ENCODE measurements at places on chromosomes 16 and 17. TPM values are rescaled to one million over a fixed set of nuclear protein-coding genes. Genes with fewer than 3 reads are reported as not detected.

- no peak overlapping the region for H3K4me3 ChIP-seq
- H3K4me1 ChIP-seq = no peaks in the 10 kb centered on the region
- H3K27ac ChIP-seq = no peak overlapping the region
- DNase-seq = no peak
- H3K27me3 ChIP-seq = no peaks in the 10 kb centered on the region
Measured at GRCh38 chr17:50963139-50963538, 97.0 kb upstream of the TOB1 start.

GRCh38 chr16:73846356-73846755 lies 450.3 kb upstream of the PSMD7 start:
- no peak for DNase-seq
- no peak overlapping the region for H3K27ac ChIP-seq
- H3K4me3 ChIP-seq = no peak overlapping the region

Gene RGS11
- total RNA-seq = 4.4 TPM

Gene KCNJ18
- not detected for total RNA-seq

Gene CD300A
- 113 TPM for total RNA-seq

Gene EPX
- total RNA-seq = 3.1 TPM

Gene CRHR1
- total RNA-seq = not detected

Gene CCL11
- not detected for total RNA-seq

Gene SPATA22
- not detected for total RNA-seq

- H3K4me3 ChIP-seq = no peak overlapping the region
- H3K27ac ChIP-seq = no peak overlapping the region
- no peak for DNase-seq
- no peaks in the 10 kb centered on the region for H3K27me3 ChIP-seq
- H3K36me3 ChIP-seq = no peaks in the 10 kb centered on the region
Measured at GRCh38 chr17:11035681-11036080, 197.8 kb upstream of the PIRT start.

Gene RHBDL3
- total RNA-seq = not detected

Gene SERPINF2
- 4.8 TPM for total RNA-seq

DNA sequence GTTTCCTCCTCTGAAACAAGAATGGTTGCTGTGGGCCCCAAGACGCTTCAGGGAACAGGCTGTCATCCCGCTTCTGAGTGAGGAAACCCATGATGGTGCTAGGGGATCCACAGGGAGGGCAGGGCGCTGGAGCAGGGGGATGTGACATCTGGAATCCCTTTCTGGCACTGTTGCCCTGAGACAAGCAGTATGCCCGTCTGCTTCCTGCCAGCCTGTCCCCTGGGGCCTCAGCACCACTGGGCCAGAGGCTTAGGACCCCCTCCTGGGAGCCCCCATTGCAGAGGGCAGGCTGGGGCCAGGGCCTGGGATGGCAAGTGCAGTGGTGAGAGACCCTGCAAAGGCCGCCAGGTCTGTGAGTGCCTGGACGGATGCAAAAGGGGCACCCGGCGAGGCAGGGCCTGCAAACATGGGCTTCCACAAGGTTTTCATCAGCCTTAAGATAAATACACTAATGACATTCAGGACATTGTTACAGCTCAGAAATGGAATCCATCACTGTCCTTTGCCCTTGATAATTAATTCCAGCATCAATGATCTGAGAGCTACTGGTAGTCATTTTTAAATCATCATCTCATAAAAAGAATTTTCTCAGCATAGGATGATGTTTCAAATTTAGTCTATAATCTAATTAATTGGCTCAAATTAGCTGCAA lies 51.6 kb downstream of the PRMT7 start:
- H3K4me3 ChIP-seq = no peak overlapping the region
- DNase-seq = no peak
- H3K4me1 ChIP-seq = peaks cover 18% of the 10 kb centered on the region
- H3K27me3 ChIP-seq = no peaks in the 10 kb centered on the region
- H3K36me3 ChIP-seq = no peaks in the 10 kb centered on the region
- H3K27ac ChIP-seq = no peak overlapping the region

Gene CNGB1
- not detected for total RNA-seq

- peaks cover 7% of the 10 kb centered on the region for H3K4me1 ChIP-seq
- DNase-seq = no peak
- no peak overlapping the region for H3K27ac ChIP-seq
- peaks cover 4% of the 10 kb centered on the region for H3K36me3 ChIP-seq
Measured at GRCh38 chr16:29316761-29317183, 89.7 kb downstream of the NPIPB11 start.

GRCh38 chr16:27270349-27270748 lies 1.8 kb upstream of the NSMCE1 start:
- no peak for DNase-seq
- no peak overlapping the region for H3K27ac ChIP-seq
- H3K36me3 ChIP-seq = no peaks in the 10 kb centered on the region
- no peak overlapping the region for H3K4me3 ChIP-seq
- H3K4me1 ChIP-seq = peaks cover 84% of the 10 kb centered on the region

Gene NLK
- 49.4 TPM for total RNA-seq

GRCh38 chr17:80528536-80528935 lies 16.1 kb upstream of the RPTOR start:
- DNase-seq = peak; percentile 37
- no peaks in the 10 kb centered on the region for H3K36me3 ChIP-seq

GRCh38 chr16:67445126-67445426 lies 14.2 kb downstream of the HSD11B2 start:
- no peak overlapping the region for H3K4me3 ChIP-seq
- peaks cover 61% of the 10 kb centered on the region for H3K4me1 ChIP-seq
- no peak overlapping the region for H3K27ac ChIP-seq
- H3K36me3 ChIP-seq = peaks cover 99% of the 10 kb centered on the region
- no peak for DNase-seq

- H3K4me1 ChIP-seq = peaks cover 43% of the 10 kb centered on the region
- H3K27ac ChIP-seq = peak overlapping the region; percentile 73
- H3K27me3 ChIP-seq = no peaks in the 10 kb centered on the region
- H3K36me3 ChIP-seq = peaks cover 30% of the 10 kb centered on the region
- peak; percentile 55 for DNase-seq
- H3K4me3 ChIP-seq = no peak overlapping the region
Measured at GRCh38 chr17:42522263-42522790, 13.7 kb upstream of the NAGLU start.

Gene KRT32
- total RNA-seq = not detected

Gene SMIM36
- total RNA-seq = not detected

GRCh38 chr16:88640498-88641247 lies 2.3 kb downstream of the IL17C start:
- peak overlapping the region; percentile 17 for H3K27ac ChIP-seq
- H3K27me3 ChIP-seq = peaks cover 48% of the 10 kb centered on the region
- no peaks in the 10 kb centered on the region for H3K4me1 ChIP-seq
- no peaks in the 10 kb centered on the region for H3K36me3 ChIP-seq
- peak; percentile 81 for DNase-seq

DNA sequence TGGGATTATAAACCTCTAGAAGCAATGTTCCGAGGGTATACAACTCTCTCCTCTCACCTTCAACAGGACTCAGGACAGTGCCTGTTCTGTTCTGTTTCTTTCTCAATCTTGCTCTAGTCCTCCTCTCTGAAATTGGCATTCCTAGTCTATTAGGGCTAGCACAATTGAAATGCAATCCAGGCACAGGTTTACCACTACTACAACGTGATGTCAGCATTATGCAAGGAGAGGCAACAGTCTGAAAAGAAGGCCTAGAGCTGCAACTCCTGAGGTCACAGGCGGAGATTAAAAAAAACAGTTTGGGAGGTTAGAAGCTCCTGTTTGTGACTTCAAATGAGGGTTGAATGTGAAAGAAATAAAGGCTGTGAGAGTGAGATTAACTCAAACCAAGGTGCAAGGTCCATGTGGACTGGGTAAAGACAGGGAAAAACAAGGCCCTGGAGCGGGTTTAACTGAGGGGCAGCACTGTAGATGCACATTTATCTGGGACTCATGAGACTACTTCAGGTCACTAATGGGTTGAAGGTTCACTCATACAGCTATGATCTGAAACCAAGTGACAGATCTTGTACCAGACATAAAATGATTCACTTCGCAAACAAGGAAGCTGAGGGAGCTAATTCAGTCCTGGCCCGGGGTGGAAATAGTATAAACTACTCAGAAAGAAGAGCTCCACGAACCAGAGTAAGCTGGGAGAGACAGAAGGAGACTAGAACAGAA lies 16.8 kb downstream of the AMFR start:
- H3K4me3 ChIP-seq = no peak overlapping the region
- DNase-seq = no peak
- H3K36me3 ChIP-seq = peaks cover 34% of the 10 kb centered on the region
- H3K27ac ChIP-seq = no peak overlapping the region

Gene MAP2K6
- total RNA-seq = 36.3 TPM

Gene RMI2
- 5.1 TPM for total RNA-seq

All from spleen (tissue), 13 donors.